ENCODE measurements at places on chromosomes 13 and 19.

DNA sequence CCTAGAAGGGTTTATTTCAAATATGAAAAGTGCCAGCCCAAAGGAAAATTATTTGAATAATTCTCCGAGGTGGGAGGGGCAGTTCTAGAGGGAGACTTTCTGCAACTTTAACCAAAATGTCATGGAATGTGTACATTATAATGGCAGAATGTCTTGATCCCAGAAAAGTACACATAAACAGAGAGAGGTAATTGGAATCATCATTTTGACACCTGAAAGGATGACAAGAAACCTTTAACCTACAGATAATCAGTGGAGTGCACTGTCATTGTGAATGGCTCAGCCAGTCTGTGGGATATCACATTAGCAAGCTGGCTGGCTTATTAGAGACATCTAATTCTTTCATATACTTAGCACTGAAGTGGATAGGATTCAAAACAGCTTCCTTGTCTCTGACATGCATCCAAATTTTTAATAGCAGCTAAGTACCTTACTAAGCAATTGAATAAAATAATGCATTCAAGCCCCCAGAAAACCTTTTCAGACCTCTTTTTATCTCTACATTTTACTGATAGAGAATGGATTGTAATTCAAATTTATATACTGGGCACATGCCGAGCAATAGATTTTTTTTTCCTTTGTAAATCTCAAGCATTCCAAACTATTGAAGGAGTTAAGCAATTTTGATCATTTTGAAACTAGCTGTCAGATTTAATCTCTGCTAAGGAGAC, 468.6 kb downstream of the COG6 start:
- DNase-seq: no peak

DNA sequence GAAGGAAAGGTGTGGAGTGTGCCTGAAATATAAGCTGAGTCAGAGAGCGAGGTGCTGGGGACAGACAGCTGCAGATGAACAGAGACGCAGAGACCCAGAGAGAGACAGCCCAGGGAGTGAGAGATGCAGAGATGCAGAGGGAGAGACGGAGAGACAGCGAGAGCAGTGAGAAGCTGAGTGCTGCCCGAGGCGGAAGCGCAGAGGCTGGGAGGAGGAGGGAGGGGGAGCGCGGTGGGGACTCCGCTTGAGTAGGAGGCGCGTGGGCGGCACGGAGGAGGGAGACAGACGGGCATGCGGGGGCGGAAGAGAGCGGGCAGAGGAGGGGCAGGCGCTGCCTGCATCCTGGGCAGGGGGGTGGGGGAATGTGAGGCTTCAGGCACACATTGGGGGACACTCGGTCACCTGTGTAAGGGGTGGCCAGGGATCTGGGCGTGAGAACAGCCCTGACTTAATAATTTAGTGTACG, 25.7 kb downstream of the SLC8A2 start:
- DNase-seq: no peak

DNA sequence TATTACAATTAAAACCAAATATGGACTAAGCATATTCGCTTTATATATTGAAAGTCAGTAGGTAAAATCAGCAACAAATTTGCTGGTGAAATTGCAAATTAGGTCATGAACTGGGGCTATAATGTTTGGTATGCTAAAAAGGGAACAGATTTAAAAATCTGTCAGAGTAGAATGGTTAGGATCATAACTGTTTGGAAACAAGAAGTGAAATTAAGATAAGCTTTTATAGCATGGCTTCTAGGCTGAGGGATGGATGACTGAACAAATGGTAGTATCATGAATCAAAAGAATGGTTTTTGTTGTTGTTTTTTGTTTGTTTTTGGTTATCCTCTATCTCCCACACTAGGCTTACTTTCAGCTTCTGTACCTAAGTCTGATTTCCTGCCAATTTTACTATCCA, 1090.4 kb downstream of the PCDH9 start:
- DNase-seq: no peak

GRCh38 chr13:28983641-28984040, 163.5 kb downstream of the MTUS2 start:
- no peak for DNase-seq

GRCh38 chr13:52414963-52415362, 9.0 kb upstream of the THSD1 start:
- no peak for DNase-seq

- DNase-seq: no peak
These were observed 43.0 kb downstream of the ZAR1L start for GRCh38 chr13:32272021-32272683.

GRCh38 chr19:46980761-46981160, 38.9 kb upstream of the NPAS1 start:
- DNase-seq: no peak

DNA sequence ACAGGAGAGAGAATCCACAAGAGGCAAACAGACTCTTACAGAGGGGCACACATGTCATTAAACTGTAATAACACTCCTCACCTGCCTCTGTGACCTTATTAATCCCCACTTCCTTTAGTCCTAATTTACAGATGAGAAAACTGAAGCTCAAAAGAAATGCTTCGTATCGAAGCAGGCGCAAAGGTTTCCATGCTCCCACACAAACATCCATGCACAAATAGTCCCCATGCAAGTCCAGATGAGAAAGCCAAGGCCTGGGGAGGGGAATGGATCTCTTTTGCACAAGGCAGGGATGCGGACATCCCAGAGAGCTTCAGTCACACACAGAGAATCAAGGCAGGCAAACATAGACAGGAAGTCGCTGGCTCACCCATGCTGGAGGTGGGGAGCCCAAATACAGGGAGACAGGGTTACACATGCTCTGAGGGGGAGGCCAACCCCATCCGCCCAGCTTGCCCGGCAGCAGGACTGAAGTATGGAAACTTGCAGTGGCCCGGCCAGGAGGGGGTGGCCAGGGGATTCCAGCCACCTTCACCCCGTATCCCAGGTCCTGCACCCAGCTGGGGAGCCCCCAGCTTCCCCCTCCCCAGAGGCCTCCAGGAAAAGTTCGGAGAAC, 468 bp downstream of the S1PR5 start:
- DNase-seq: no peak

GRCh38 chr13:19085258-19085657, 96.4 kb downstream of the TUBA3C start:
- DNase-seq: no peak

DNA sequence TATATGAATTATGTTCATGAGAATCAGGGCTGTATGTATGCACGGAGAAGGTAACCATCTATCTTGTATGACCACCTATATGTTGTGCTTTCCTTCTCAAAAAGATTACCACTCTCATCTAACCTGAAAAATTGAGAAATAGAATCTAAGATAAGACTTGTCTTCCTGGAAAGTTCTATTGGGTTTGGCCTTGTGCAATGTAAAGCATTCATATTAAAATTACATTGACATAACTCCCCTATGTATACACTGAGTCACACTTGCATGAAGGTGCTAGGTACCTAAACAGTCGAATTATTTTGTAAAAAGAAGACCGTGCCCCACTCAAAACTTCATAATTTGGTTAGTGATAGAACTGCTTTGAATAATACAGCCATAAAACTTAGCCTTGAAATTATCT, 54.5 kb upstream of the RFXAP start:
- DNase-seq: no peak

GRCh38 chr13:21584973-21585592, 18.9 kb downstream of the MICU2 start:
- DNase-seq: no peak

DNA sequence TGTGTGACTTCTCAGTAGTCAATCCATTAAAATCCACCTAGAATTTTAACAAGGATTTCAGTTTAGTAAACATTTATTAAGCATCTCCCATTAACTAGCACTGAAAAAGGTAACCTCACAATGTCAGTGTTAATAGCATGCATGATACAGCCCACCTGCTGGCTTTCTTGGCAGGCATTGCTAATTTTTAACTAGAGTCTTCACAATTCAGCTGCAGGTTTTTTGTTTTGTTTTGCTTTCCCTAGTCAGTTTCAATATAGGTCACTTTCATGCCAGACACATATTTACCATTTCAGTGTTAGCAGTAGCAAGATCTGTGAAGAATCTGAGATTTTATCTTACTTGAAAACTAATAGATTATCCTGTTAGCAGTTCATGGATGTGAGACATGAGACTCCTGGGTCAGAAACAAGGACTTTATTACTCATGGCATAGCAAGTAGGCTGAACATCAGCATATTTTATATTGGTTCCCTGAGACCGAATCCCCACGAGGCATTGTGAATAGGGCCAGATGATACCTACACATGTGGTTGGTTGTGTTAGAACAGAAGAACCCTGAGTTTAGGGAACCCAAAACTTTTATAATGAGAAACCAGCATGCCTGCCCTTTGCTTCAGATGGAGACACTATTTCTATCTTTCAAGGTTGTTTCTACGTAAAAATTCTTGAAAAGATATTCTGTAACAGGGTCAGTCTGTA, 198.0 kb upstream of the HTR2A start:
- DNase-seq: no peak

Measured in activated CD8-positive, alpha-beta memory T cell treated with anti-CD3 and anti-CD28 coated beads for 48 hours (primary cell).